ENCODE measurements at places on chromosomes 12 and 14.
A peak's percentile ranks its signal among the peaks of the same experiment; 100 is the strongest.

- DNase-seq, result no peak
Observed at GRCh38 chr14:84017495-84017894, 1512.4 kb upstream of the FLRT2 start.

- no peak for DNase-seq
Observed at GRCh38 chr14:71328954-71329353, 421.7 kb downstream of the PCNX1 start.

DNA sequence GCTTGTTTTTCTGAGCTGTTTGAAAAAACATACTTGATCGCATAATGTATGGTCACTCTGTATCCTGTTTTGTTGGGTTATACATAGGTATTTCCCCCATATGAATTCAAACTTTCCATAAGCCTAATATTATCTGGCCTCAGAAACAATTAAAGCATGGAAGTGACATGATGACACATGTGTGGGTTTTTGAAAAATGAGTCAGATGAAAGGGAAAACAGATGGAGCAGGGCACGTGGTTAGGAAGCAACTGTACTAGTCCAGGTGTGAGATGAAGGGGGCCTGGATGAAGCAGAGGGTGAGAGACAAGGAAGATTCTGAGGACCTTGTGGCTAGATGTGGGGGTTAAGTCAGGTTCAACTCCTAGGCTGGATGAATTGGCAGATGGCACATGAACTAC, 92.7 kb upstream of the DNM1L start:
- no peak for DNase-seq

DNA sequence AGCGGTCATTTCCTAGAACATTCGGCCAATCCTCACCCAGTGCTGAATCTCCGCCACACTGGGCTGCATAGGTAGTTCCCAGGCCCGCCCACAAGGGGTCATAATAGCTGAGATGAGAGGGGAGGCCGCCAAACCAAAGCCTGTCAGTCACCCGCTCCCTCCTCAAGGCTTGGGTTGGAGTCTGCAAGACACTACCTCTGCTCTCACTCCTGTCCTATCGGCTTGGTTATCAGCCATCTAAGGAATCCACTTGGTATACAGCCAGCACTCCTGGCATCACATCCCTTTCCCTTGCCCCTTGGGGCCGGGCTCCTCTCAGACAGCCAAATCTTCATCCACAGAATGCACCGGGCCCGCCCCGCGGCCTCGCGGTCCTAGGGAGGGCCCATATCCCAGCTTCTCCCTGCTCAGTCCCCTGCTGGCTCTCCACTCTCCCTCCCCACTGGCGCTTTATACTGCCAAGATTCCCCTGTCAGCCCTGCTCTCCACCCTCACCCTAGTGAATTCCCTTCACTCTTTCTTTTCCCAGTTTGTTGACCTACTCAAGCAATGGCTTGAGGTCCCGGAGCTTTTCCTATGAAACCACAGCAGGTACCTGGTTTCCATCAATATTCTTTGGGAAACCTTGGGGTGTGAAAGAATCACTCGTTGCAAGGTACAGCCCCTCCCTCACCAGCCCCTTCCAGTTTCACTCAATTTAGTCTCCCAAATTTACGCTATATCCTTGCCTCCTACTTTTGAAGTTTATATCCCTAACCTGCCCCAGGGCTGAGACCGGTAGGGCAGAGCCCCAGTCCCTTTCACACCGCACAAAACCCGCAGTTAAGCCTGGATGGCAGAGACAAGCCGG, 1.4 kb downstream of the IFFO1 start:
- no peak for DNase-seq

DNA sequence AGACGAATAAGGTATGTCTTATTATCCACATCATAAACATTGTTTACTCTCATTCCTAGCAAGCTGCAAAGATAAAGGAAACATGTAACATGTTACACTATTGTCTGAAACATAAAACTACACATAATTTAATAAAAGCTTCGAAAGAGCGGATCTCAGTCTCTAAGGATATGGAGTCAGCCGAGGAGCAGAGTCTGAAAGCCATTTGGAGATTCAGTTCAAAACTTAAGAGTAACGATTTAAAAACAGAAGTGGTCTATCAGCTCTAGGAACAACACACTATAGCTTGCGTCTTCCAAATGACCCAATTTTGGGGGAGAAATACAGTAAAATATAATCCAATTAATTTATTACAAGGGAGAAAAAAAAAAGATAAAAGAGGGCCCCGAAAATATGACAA, 775 bp downstream of the NEMF start:
- DNase-seq, result no peak

DNA sequence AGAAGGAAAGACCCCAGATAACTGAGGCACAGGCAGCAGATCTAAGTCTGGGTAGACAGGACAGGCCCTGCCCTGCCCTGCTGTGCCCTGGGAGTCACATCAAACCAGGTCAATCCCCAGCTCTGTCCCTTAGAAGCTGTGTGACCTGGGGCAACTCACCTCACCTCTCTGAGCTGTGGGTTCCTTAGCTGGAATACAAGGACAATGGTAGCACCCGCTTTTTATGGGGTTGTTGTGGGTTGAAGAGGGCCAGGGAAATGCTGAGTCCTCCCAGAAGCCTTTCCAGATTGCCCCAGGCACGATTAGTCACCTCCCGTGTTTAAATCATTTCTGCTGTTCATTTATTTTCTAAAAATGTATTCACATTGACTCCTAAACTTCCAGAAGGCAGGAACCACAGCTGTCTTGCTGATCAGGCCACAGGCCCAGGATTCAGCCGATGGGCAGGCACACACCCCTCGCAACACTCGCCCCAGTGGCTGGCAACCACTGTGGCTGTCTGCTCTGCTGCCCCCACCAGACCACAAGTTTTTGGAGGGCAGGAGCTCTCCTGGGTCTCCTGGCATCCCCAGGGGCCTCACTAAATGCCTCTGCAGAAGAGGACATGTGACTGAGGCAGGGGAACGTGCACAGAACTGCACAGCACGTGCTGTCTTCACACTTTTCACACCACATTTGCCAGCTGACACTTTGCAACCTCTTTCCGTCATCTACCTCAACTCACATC, 3.0 kb downstream of the SELPLG start:
- DNase-seq, result no peak

DNA sequence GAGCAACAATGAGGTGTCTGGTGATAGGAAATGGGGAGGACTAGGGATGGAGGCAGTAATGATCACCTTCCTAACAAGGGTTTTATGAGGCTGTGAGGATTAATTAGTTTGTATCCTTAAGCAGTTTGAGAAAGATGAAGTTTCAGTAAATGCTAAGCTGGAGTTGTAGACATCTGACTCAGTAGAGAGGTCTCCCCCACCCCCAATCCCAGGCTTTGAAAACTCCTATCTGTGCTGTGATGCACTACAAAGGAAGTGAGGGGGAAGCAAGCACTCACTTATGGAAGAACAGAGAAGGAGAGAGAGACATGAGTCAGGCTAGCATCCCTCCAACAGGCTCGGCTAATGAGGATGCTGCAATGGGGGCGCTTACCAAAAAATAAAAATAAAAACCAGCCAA, 5.5 kb upstream of the BCL11B start:
- DNase-seq, result no peak

- no peak for DNase-seq
Observed at GRCh38 chr12:98259693-98260092, 255.7 kb upstream of the TMPO start.

DNA sequence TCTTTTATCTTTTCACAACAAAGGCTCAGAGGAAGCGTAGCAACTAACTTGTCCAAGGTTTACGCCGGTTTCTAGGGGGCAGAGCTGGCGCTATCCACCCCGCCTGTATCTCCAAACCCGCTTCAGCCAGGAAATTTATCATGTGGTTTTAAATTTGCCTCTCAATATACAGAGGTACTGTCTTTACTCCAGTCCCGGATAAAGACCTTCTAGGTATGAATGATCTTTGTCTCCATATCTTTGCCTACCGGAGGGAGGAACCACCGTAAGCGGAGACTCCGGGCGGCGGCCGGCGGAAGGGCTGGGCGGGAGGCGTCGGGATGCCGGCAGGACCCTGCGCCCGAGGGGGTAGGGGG, 693 bp upstream of the RIMKLB start:
- DNase-seq, result peak; percentile 10

DNA sequence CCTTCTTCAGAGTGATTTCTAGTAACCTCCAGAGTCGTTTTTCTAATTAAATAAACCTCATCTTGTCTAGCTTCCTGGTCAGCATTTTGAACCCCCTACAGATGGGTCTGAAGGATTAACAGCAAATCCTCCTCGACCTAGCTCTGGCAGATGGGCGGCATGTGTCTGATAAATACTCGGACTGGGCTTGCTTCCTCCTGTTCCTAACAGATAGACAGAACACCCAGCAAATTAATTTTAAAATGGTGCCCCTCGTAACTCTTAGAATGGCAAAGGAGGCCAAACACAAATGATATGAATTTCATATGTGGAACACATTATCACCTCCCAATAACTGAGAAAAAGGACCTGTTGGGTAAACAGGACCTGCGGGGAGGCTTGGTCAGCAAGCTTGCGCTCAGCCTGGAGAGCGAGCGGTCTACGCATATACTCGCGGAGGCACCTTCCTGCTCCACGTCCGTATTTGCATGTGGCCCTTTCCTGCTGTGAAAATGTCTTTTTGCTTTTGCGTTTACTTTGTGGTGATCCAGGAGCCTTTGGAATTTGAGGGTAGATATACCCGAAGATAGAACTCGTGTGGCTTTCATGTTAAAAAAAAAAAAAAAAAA, 79.6 kb downstream of the OTX2 start:
- no peak for DNase-seq

GRCh38 chr14:100391724-100392123, 68.6 kb downstream of the SLC25A47 start:
- no peak for DNase-seq

GRCh38 chr12:2862876-2863275, 6.0 kb upstream of the TEX52 start:
- no peak for DNase-seq

GRCh38 chr14:98130691-98131090, 1141.3 kb downstream of the BCL11B start:
- no peak for DNase-seq

GRCh38 chr12:70366581-70367257, 629 bp downstream of the KCNMB4 start:
- peak; percentile 49 for DNase-seq

- no peak for DNase-seq
Observed at GRCh38 chr12:32365473-32366064, 33.8 kb upstream of the FGD4 start.

DNA sequence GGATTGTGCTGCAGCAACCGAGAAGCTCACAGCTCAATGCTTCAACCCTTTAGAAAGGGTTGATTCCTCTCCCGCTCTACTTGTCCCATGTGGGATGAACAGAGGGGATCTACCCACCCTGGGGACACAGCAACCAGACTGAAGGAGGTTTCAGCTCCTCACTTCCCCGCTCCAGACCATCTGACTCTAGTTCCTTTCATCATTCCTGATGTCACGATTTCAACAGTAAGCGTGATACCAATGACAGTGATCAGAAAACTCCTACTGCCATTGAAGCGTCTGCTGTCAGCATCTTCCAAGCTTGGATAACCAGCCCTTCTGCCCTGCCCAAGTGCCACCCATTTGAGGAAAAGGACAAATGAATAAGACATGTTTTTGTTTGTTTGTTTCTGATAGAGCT, 14.3 kb downstream of the SERPINA1 start:
- no peak for DNase-seq

GRCh38 chr12:2686280-2686646, 108.5 kb upstream of the FKBP4 start:
- DNase-seq, result no peak

GRCh38 chr14:94486883-94487282, 10.9 kb upstream of the SERPINA9 start:
- DNase-seq, result no peak

- no peak for DNase-seq
Observed at GRCh38 chr12:8546591-8546990, 5.9 kb upstream of the CLEC4E start.

DNA sequence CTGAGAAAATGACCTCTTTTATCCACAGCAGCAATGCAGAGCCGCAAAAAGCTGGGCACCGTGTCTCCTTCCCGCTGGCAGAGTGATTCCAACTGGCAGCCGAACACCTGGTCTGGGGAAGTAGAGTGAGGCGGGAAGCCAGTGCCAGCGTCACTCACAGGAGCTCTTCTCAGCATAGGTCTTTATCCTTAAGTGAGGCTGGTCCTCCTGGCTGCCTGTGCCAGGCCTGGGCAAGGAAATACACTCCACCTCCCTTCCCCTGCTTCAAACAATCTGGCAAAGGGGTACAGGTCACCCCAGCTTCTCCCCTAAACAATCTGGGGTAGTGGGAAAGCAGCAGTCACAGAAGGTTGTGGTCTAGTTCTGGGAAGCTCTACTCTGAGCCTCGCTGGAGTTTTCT, 4.8 kb downstream of the ARHGAP9 start:
- DNase-seq, result no peak

GRCh38 chr12:98758331-98758730, 113.2 kb downstream of the APAF1 start:
- no peak for DNase-seq

DNA sequence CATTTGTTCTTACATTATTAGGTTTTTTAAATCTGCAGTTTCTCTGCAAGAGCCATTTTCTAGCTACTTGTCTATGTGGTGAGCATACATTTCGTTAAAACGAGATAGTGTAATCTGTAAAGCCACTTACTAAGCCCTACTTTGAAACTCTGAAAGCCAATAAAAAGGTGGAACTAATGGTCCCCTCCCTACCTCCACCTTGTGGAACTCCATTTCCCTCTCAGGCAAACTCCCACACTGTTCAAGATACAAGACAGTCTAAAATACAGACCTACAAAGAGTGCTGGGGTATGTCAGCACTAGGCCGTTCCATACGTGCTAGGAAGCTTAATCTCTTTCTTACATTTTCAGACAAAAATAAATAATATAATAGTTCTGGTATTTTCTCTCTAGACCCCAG, 74.1 kb downstream of the DUSP6 start:
- no peak for DNase-seq

GRCh38 chr14:94483071-94483451, 7.1 kb upstream of the SERPINA9 start:
- no peak for DNase-seq

GRCh38 chr12:21828779-21829178, 54.3 kb upstream of the KCNJ8 start:
- DNase-seq, result no peak

GRCh38 chr12:15788233-15789219, 662 bp downstream of the EPS8 start:
- DNase-seq, result no peak

- DNase-seq, result no peak
Observed at GRCh38 chr12:51011955-51012354, 14.2 kb downstream of the SLC11A2 start.

- no peak for DNase-seq
Observed at GRCh38 chr14:33693237-33693636, 257.6 kb downstream of the EGLN3 start.

- no peak for DNase-seq
Observed at GRCh38 chr14:56331592-56332216, 213.5 kb downstream of the PELI2 start.

DNA sequence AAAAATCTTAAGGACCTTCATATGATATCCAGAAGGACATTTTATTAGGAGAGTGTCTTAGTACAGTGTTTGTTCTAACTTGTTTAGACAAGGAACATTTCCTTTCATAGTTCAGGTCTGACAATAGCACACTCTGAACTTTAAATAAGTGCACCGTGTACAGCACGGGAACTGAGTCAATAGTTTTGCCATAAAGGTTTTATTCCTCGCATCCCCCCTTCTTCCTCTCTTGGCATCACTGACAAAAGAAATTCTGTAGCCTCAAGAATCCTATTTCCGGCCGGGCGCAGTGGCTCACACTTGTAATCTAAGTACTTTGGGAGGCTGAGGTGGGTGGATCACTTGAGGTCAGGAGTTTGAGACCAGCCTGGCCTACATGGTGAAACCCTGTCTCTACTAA, 58.3 kb downstream of the TMCC3 start:
- no peak for DNase-seq

Data from activated T-helper 1 cell treated with Interleukin-2 at 50 U/mL for 16 hours (primary cell).